ENCODE measurements at places on chromosomes 13 and 19.

GRCh38 chr19:32816555-32817099 lies 52.9 kb downstream of the SLC7A9 start:
- no peak for DNase-seq

DNA sequence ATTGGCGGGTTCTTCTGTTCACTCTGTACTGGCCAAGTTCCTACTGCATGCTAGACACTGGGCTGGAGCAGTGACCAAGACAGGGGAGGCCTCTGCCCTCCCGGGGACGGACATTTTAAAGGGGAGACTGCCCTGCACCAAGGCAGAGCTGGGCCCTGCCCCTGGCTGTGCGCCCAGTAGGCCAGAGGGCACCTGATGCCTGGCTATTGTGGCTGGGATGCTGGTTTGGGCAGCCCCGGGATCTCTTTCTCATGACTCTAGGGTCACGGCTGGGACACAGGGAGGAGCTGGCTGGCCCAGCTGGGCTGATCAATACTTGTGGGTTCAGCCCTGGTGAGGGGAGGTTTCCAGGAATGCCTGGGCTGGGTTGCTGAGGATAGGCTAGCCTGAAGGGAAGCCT lies 17.7 kb downstream of the LIPE start:
- no peak for DNase-seq

- no peak for DNase-seq
These were observed 131.0 kb downstream of the KLF5 start for GRCh38 chr13:73189776-73190175.

DNA sequence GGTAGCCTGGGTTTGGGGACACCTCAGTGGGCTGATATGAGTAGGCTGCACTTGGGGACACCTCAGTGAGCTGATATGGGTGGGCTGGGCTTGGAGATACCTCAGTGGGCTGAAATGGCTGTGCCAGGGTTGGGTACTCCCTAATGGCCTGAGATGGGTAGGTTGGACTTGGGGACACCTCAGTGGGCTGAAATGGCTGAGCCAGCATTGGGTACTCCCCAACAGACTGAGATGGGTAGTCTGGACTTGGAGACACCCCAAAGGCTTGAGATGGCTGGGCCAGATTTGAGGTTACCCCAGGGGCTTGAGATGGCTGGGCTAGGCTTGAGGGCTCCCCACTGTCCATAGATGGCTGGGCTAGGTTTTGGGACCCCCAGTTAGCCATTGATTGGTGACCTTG lies 12.1 kb downstream of the IQCN start:
- DNase-seq: no peak

DNA sequence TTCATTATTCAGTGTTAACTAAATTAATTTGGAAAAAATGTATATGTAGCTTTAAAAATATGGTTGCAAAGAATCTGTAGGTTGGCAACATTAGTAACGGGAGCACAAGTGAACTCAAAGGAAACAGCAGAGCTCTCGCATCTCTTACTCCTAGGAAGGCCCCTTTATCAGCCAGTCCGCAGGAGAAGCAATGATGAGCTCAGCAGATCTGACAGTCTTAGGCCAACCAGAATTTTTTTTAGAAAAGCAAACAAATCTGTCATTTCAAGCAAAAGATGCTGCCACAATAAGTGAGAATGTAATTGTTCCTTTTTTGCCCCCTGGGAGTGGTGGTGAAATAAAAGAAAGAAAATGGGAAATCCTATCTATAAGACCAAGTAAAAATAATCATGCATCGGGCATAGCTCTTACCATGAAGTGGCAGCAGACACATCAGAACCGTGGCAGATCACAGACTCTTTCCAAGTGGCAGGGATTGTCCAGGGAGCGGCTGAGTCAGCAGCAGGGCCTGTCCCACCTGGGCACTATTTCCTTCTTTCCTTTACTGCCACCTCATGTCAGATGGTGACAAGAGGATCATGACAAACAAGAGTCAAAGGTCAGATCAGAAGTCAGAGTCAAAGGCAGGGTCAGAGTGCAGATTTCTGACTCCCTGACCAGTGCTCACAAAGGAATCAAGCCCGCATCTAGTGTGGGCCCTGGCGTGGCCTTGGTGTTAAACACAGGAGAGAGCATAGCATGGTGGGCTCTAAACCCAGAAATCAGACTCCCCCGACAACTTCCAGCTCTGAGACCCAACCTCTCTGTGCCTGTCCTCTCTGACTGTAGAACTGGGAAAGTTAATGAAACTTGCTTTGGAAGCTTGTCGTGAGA lies 84.0 kb upstream of the MTIF3 start:
- DNase-seq: no peak

GRCh38 chr19:4108767-4109625 lies 14.9 kb downstream of the MAP2K2 start:
- peak; percentile 43 for DNase-seq

GRCh38 chr13:43285933-43286597 lies 262.7 kb downstream of the DNAJC15 start:
- no peak for DNase-seq

DNA sequence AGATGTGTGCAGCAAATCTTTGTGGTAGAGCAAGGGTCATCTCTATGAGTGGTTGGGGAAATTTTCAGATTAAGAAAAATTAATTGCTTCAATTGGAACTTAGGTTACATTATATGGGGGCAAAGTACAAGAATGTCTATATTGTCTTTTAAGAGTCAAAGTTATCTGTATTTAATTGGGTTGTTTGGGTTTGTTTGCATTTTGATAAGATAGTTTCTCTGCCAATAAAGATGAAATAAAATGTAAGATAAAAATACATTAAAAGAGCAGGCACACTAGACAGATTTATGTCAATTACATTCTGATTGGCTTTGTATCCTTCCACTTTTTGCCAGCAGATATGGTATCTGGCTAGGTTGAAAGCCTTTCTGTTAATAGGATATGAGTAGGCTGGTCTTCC lies 317.2 kb downstream of the OXGR1 start:
- DNase-seq: no peak

DNA sequence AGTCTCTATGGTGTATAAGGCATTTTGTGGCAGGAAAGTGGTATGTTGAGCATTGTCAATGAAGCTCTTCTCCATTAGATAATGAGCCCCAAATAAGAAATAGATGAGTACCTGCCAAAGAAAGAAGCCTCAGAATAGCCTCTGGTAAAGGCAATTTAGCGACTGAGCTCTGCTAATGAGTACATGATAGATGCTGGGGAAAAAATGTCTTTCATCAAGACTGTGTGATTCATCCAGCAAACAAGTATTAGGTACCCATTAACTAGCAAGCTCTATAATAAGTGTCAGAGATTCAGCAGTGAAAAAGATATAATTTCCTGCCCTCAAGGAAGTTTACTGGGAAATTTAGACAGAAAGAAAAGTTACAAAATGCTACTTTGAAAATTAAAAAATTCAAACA lies 294.6 kb downstream of the ITGBL1 start:
- no peak for DNase-seq

All from activated CD4-positive, CD25-positive, alpha-beta regulatory T cell (primary cell).